ENCODE measurements at places on chromosomes 13 and 19.

GRCh38 chr13:91099877-91100276 is 247.6 kb upstream of the MIR17HG start:
- DNase-seq = no peak

GRCh38 chr13:113371061-113371460 is 7.1 kb upstream of the GRTP1 start:
- DNase-seq = no peak

DNA sequence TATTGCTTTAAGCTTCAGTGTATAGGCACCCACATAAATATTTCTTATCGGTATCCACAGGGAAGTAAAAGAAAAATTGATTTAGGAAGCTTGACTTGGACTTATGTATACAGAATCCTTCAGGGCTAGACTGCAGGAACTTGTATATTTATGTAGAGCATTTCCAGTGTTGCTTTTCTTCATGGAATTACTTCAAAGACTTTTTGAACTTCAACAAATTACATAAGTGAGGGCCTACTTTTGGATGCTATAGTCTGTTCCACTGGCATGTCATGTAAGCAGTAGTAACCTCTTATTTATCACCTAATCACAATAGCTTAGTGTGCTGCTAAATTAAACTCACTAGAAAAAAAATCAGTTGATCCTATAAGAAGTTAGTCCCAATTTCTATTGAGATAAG is 557.9 kb upstream of the SLITRK6 start:
- no peak for DNase-seq

DNA sequence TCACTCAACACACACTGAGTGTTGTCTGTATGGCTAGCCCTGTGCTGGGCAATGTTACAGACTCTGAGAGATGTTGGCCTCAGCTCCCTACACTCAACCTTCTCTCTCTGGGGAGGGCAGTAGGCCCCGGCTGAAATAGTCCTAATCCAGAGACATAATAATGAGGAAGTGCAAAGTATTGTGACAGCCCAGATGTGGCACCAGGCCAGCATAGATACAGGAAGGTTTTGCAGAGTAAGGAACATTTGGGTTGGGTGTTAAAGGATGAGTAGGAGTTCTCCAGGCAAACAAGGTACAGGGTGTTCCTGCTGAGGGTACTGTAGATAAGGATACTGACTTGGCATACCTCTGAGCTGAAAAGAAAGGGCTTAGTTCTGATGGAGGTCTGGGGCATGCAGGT is 2.4 kb downstream of the LIN7B start:
- DNase-seq = no peak

DNA sequence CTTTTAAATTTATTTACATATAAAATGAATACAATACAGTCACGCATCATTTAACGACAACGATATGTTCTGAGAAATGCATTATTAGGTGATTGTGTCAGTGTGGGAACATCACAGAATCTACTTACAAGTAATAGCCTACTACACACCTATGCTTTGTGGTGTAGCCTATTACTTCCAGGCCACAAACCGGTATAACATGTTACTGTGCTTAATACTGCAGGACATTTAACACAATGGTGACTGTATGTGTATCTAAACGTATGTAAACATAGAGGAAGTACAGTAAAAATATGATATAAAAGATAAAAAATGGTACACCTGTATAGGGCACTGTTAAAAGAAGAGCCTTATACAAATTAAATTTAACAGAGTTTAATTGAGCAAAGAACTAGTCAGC is 62.4 kb upstream of the KLHL1 start:
- no peak for DNase-seq

DNA sequence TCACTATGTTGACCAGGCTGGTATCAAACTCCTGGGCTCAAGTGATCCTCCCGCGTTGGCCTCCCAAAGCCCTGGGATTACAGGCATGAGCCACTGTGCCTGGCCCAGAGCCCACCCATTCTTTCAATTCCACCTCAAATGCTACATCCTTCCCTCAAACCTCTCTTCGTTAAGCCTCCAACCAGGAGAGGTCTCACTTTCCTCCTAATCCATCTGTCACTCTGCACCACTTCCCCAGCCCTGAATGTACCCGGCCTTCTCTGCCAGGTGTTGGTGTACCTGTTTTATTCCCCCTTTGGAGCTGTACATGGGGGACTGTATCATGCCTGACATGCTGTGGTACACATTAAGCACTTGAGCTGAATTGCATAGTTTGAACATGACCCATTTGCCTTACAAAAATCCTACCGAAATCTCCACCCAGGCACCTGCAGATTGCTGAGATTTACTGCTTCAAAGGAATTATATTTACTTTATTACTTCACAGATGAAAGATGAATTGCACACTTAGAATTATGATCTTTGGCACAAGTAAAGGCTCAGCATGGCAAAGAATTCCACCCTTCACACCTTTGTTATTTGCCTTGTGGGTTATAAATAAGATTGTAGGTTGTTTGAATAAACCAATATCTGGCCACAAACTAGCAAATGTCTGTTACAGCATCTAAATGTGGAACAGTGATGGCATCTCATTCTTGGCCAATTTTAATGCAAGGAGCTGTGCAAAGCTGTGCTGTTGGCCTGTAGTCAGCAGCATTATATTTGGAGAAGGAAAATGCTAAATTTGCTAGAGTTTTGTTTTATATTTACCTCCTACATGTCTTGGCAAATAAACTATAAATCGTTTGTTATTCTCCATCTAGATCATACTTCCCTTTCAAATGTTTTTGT is 15.6 kb upstream of the WASF3 start:
- no peak for DNase-seq

GRCh38 chr13:50552424-50552966 is 291.0 kb downstream of the DLEU7 start:
- no peak for DNase-seq

GRCh38 chr19:45187421-45188100 is 9.0 kb downstream of the BLOC1S3 start:
- DNase-seq = no peak

DNA sequence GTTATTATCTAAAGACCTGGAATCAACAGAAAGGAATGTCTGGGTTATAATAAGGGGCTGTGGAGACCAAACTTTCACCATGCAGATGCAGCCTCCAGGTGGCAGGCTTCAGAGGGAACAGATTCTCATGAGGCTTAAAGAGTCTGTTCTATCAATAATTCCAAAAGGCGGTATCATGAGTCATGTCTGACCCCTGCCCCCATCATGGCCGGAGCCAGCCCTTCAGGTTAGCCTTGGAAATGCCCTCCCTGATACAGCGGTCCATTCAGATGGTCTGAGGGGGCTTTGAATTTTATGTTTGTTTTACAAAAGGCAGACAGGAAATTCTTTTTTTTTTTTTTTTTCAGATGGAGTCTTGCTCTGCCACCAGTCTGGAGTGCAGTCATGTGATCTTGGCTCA is 21.7 kb upstream of the LAMP1 start:
- no peak for DNase-seq

DNA sequence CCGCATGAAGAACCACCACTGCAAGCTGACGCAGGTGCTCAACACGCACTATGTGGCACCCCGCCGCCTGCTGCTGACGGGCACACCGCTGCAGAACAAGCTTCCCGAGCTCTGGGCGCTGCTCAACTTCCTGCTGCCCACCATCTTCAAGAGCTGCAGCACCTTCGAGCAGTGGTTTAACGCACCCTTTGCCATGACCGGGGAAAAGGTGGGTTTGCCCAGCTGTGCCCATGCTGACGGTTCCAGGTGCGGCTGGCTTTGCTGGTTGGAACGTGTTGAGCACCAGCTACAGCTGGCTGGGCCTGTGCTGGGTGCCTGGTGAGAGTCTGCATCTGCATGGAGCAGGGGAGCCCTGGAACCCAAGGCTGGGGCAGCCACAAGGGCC is 60.9 kb downstream of the SMARCA4 start:
- no peak for DNase-seq

- DNase-seq = no peak
Measured at GRCh38 chr13:60165391-60166099, 1.8 kb upstream of the DIAPH3 start.

DNA sequence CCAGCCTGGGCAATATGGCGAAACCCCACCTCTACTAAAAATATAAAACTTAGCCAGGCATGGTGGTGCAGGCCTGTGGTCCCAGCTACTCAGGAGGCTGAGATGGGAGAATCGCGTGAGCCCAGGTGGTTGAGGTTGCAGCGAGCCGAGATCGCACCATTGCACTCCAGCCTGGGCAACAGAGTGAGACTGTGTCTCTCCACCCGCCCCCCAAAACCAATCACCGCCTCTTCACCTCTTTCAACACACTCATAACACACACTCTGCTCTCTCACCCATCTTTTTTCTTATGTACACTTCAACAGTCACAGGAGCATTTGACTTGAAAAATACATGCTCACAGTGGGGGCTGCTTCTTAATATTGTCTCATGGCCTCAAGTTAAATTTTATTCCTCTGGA is 76.8 kb downstream of the ESD start:
- DNase-seq = no peak

DNA sequence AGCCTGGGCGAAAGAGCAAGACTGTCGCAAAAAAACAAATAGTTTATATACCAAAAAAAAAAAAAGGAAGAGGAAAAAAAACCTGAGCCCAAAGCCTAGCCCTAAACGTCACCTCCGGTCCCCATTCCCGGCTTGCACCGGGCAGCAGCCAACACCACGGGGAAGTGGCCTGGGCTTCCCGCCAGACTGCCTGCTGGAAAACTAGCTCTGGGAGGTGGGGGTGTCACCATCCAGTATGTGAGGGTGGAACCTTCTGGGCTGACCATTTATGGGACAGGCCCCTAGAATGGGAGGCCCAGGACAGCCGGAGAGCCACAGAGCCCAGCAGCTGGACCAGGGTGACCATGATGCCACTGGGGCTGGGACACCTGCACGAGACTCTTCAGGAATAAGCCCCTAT is 37.3 kb downstream of the IL12RB1 start:
- peak; percentile 72 for DNase-seq

DNA sequence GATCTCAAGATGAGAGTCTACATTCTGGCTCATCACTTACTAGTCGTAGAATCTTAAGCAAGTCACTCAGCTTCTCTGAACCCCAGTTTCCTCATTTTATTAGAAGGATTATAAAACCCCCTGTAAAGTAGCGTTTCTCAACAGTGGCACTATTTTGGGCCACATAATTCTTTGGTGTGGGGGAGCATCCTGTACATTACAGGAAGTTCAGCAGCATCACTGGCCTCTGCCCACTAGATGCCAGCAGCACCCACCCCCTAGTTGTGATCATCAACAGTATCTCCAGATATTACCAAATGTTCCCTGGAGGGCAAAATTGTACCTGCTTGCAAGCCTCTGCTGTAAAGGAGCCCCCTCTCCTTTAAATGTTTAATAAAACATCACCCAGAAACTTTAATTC is 22.6 kb downstream of the STARD13 start:
- DNase-seq = no peak

DNA sequence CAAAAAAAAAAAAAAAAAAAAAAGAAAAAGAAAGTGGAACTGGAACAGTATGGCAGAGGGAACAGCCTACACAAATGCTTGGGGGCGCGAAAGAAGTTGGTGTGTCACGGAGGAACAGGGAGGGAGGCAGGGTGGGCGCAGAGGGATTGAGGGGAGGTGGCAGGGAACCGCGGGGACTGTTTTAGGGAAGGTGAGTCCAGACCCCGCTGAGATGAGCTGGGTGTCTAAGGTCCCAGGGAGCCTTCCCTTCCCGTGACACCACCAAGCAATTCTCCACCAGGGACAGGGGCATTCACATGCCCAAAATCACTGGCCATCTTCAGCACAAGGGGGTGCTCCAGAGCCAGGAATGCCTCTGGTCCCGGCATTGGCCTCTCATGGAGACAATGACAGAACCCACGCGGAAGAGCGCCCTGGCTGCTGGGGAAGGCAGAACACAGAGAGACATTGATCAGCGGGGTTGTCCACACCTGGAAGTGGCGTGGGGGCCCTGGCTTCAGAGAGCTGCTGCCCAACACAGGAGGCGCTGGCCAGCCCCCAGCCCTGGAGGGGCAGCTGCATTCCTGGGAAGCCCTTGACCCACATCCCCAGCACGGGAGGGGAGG is 6.9 kb downstream of the PEAK3 start:
- DNase-seq = peak; percentile 16

Measured in hypothalamus (tissue), 51 donors.